GM12891 (cell line): ENCODE measurements at places on chromosomes 12 and 14.

DNA sequence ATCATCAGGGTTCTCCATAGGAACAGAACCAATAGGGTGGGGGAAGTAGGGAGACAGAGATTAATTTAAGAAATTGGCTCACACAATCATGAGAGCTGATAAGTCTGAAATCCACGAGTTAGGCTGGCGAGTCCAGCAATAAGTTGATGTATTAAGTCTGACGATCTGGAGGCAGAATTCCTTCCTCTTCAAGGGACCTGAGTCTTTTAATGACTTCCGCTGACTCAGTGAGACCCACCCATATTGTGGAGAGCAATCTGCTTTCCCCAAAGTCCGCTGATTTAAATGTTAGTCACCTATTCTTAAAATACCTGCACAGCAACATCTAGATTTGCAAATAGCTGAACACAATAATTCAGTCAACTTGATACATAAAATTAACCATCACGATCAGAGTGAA, 97.8 kb downstream of the SPTSSA start:
- DNase-seq, result no peak

- no peak for DNase-seq
Observed at GRCh38 chr12:90908465-90908864, 46.5 kb downstream of the CCER1 start.

- peak; percentile 48 for DNase-seq
Observed at GRCh38 chr12:110281549-110282299, 677 bp downstream of the ATP2A2 start.

GRCh38 chr12:89783359-89784060, 74.9 kb upstream of the ATP2B1 start:
- no peak for DNase-seq

DNA sequence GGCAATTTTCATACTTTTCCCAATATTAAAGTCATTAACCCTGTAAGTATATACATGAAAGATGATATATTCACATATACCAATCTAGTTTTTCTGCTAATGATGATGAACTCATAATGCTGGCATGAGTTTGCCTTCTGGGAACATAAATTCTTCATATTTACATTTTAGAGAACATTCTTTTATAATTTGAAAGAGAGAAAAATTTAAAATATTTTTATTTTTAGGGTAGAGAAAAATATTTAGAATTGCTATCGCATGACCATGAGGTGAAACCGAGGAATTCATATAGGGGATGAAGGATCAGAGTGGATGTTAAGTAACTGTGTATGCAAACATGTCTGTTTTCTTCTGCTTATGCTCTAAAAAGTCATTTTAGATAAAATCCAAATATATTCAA, 825.3 kb upstream of the FLRT2 start:
- DNase-seq, result no peak

DNA sequence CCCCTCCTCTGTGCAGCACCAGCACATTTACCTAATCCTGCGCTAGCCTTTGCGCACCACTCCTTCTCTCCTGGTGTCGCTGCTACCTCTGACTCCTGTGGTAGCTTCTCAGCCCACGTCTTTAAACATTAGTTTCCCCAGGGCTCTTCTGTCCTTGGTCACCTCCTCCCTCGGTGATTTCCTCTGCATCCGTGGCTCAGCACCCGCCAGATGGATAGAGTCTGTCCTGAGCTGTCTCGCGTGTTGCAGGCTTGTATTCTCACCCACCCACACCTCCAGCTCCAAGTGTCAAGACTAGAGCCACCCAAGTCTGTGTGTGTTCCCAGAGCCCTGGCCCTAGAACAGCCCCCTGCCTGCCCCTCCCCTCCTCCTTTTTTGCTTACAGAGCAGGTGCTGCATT, 83.2 kb downstream of the EML1 start:
- no peak for DNase-seq

DNA sequence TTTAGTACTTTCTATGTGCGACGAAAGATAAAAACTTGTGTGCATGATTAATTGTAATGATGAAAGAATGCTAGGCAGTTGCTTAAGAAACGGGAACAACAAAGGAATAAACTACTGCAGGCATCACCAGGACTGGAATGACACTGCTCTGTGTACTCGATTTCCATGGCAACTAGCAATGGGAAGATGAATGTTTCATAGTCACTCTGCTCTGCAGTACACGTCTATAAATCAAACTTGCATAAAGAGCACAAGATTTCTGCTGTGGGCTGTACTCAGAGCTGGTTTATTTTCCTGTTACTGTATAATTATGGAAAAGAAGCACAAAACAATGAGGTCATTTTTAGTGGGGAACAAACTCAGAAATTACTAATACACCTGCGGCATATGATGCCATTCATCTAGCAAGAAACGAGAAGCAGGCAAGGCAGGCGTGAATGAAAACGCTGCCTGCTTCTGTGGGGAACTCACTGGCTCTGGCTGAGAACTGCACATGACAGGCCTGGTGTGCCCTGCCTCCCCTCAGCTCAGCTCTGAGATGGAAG, 41.8 kb downstream of the EFCAB11 start:
- no peak for DNase-seq

DNA sequence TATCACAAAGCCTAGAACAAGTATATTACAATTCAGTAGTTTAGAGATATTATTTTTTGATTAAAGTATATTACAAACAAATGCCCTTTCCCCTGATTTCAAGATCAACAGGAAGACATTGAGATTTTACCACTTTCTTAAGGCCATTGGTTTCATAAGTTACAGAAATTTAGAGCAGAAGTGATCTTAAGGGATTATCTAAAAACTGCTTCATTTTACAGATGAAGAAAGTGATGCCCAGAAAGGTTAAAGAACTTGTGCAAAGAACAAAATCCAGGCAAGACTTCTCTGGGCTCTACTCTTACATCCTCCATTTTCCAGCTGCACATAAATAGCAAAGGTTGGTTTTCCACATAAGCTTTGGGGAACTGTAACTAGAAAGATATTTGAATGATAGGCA, 87.5 kb downstream of the DUSP6 start:
- DNase-seq, result no peak
